ENCODE measurements at places on chromosomes 3 and 15.
A peak's percentile ranks its signal among the peaks of the same experiment; 100 is the strongest.

DNA sequence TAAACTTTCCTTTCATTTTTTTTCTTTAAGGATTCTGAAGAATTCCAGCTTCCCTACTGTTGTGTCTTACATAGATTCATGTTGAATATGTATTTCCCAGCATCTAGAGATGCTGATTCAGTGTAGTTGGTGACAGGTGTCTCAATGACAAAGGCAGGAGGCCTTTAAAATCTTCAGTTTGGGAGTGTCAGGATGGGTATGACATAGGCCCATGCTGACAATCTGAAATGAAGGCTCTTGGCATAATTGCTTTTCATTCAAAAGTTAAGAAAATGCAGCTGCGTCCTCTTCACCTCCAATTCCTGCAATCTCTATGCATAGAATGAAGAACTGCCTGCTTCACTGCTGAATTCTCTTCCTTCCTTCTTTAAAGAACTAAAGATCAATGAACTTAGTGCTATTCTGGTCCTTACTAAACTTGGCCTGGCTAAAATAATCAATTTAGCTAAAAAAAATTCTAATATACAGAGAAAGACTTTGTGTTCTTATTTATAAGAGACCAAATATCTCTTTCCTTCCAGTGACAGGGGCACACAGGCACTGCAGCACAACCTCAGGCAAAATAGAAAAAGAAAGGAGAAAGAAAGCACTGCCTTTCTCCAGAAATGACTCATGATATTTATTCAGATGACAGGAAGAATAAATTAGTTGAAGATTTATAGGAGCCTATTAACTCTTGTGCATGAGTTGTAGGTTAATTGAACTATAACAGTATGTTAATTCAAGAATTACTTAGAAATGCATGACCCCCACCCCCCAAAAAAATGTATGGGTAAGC lies 152.6 kb upstream of the GBE1 start:
- no peak for DNase-seq

DNA sequence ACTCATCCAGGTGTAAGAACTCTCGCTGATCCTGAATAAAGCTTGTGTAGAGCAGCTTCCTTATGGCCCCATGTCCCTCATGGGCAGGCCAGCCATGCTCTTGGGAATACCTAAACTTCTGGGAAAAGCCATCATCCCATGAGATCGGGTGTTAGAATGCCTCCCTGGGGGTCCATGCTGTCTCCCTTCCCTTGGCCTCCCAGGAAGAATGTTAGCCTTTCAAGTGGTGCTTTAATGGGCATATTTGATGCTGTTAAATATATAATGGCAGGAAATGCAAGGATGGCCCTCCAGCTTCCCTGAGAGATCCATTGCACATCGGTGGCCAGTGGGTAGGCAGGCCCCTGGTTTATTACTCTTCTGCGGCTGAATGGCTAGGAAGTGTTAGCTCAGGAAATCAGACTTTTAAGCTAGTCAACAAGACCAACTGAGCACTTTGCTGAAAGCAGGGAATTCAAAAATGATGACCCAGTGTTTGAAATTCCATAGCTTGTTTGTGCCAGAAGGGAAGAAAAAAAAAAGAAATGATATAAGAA lies 60.5 kb upstream of the LRTM1 start:
- DNase-seq, result no peak

GRCh38 chr3:21356402-21356801 lies 394.6 kb downstream of the ZNF385D start:
- no peak for DNase-seq

GRCh38 chr15:92667287-92667904 lies 11.8 kb upstream of the FAM174B start:
- DNase-seq, result peak; percentile 50

GRCh38 chr3:69386556-69387385 lies 883 bp upstream of the FRMD4B start:
- DNase-seq, result no peak

DNA sequence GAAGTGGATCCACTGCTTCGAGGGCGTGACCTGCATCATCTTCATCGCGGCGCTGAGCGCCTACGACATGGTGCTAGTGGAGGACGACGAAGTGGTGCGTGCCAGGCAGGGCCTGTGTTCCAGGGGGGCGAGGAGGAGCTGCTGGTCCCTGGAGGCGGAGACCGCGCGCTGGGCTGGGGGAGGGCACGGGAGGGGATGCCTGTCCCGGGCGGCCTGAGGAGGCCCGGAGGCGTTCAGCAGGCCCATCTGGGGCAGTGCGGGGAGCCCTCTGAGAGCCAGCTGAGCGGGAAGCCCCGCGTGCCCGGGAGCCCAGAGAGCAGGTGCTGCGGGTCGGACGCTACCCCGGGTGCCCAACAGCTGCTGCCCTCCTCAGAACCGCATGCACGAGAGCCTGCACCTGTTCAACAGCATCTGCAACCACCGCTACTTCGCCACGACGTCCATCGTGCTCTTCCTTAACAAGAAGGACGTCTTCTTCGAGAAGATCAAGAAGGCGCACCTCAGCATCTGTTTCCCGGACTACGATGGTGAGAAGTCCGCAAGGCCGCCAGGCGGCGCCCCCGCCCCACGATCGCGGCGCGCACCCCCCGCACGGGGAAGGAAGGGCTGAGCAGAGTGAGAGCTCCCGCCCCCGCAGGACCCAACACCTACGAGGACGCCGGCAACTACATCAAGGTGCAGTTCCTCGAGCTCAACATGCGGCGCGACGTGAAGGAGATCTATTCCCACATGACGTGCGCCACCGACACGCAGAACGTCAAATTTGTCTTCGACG lies 2.9 kb downstream of the GNAT1 start:
- DNase-seq, result peak; percentile 0

GRCh38 chr3:130517602-130518001 lies 625 bp downstream of the COL6A6 start:
- DNase-seq, result no peak

- no peak for DNase-seq
Observed at GRCh38 chr15:95549168-95549738, 781.2 kb upstream of the NR2F2 start.

DNA sequence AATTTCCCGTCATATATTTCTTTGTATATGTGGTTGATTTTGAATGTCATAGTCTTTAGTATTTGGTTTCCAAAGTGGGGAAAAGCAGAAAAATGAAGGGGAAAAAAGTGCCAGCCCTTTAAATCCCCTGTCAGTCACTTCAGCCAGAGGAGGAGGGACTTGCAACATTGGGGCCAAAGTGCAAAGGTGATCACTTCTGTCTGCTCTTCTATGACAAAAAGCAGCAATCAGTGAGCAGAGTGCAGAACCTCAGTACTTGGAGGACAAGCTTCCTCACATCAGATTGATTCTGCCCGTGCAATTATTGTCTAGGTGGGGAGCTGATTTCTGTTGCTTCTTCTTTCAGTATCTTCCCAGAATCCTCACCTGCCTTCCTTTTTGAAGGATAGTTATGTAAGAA lies 60.0 kb downstream of the STT3B start:
- DNase-seq, result no peak

GRCh38 chr15:98408231-98408630 lies 240.1 kb upstream of the IGF1R start:
- no peak for DNase-seq

GRCh38 chr3:67509471-67510075 lies 144.8 kb downstream of the SUCLG2 start:
- no peak for DNase-seq

GRCh38 chr3:160860346-160860745 lies 104.3 kb downstream of the PPM1L start:
- DNase-seq, result peak; percentile 22

- no peak for DNase-seq
Observed at GRCh38 chr3:37520907-37521341, 340.8 kb upstream of the CTDSPL start.

GRCh38 chr15:40379374-40379773 lies 3.1 kb upstream of the KNSTRN start:
- no peak for DNase-seq

DNA sequence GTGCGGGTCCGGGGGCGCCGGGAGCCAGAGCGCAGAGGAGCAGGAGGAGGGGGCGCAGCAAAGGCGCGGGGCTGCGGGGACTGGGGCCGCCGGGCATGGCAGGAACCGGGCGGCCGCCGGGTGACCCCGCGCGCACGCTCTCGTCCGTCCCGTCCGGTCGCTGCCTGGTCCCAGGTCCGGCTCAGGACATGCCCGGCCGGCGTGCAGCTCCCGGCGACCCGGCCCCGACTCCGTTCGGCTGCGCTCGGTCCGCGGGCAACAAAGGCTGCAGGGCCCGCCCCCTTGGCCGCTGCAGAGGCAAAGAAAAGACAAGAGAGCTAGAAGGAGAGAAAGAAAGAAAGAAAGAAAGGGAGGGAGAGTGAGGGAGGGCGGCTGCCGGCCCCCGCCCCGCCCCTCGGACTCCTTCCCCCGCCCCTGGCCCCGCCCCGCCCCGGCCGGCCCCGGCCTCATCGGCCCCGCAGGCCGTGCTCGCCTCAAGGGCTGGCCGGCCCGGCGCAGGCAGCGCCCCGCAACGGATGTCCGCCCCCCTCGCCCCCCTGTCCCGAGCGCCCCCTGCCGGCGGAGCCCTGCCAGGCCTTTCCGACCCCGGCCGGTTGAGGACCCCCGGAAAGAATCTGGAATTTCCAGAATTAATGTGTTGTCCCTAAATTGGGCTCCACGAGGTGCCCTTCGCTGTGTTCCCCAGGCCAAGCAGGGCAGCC lies at the start of gene ADAMTS7:
TSS of gene ADAMTS7 (minus strand) at position 341 of the 701 bp plus-strand sequence. CDS start at position 97, 244 bp downstream.
- DNase-seq, result no peak

- no peak for DNase-seq
Observed at GRCh38 chr15:50425219-50425618, 1.0 kb downstream of the USP8 start.

- DNase-seq, result no peak
Observed at GRCh38 chr3:34056181-34056910, 257.9 kb downstream of the PDCD6IP start.

DNA sequence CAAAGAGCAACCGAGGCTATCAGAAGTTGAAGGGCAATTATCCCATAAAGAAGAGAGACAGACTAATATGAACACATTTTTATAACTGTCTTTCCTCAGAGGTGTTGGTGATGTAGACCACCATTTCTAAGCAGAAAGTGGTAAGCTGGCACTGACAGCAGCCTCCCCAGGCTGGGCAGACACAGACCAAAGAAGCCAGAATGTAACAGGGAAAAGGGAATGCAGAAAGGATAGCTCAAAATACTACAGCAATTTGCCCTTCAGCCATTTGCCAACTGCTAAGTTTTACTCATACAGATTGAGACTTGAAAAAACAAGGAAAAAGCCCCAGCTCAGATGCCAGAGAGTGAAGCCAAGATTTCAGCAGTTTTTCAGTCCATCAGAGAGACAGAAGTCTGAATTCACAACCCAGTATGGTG lies 73.5 kb upstream of the ABI3BP start:
- no peak for DNase-seq

GRCh38 chr3:141306276-141306675 lies 62.0 kb upstream of the ZBTB38 start:
- DNase-seq, result no peak

DNA sequence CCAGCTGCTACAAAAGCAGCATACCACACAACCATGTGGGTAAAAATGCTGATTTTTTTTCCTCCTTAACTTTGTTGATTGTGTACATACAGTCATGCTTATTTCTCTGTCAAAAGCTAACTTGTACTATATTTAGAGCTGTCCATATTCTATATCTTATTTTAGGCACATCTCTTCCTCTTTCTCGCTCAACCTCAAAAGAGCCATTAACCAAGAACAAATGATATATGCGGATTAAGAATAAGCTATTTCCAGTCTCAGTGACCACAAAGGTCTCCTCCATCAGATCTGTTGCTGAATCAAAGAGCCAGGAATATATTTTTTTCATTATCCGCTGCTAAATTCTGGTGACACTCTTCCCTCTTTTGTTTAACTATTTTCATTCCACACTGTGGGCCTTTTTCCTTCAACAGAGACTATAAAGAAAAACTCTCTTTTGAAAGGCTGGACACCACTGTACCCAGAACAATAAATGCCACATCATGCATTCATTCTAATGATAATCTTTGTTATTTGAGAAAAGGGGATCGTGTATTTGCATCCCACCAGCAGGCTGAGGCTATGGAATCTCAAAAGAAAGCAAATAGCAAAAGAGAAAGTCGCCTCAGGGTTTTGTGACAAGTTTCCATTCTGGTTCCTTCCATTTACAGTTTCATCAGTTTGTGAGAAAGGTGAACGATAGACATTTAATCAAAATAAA lies 8.0 kb downstream of the TMEM212 start:
- no peak for DNase-seq

DNA sequence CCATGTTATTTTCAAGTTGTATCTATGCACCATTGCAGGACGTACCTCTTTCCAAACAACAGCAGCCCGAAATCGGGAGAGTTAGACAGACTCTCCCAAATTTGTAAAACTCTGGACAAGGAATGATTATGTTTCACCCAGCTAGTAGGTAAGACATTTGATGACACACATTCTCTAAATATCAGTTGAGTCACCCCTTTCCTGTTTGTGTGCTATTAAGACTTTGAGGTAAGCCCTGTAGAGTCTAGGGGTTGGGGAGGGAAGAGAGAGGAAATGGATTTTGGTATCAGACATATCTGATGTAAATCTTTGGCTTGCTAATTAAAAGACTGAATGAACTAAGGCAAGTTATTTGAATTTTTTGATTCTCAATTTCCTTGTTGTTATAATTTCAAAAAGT lies 999.0 kb downstream of the TUSC7 start:
- no peak for DNase-seq

DNA sequence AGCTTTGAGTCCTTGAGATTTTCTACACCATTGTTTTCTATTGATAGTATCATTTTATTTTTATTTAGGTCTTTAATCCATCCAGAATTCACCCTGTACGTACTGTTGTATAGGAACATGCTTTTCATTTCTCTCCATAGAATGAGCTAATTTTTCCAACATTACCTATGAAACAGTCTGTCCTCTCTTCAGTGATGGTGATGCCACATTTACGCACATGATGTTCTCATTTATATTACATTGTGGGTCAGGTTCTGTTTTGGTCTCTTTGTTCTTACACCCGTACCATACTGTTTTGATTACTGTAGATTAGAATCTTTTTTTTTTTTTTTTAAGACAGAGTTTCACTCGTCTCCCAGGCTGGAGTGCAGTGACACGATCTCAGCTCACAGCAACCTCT lies 17.7 kb upstream of the VWA5B2 start:
- no peak for DNase-seq

DNA sequence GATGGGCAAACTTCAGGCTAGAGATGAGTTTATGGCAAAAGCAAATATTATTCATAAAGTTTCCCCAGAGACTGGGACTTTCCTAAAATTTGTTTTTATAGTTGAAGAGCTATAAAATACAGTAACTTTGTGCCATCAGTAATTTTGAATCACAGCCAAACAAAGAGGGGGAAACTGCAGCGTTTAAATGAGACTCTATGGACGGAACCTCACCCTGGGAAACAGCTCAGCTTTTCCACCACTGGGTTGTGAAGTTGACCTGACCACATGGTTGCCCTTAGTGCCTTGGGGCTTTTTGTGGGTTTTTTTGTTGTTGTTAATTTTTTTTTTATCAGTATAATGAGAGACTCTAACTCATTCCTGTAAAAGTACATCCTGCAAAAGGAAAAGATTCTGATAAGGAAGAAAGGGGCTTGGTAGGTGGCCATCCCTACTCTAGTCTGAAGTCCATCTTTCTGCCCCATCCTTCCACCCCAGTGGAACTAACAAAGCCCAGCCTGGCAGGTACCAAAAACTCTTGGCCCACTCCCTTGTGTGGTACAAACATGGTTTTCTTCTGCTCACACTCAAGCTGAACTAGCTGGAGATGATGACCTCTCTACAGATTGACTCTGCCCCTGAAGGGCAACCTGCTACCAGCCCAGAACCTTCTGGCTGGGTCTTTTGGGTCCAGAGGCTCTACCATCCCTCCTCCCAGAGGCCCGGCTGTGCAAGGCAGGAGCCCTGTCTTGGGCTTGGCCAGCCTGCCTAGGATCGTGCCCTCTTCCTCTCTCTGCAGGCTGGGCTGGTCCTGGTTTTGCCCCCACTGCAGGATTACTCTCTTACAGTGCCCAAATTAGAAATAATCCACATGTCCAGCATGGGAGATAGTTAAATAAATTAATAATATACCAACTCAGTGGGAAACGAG lies 41.2 kb downstream of the RLBP1 start:
- no peak for DNase-seq

All from NCI-H1694 treated with DMSO at 0.1 percent for 48 hours (cell line).